Nephron progenitor cell (in vitro differentiated cells): ENCODE measurements at places on chromosomes 16 and 17.
A peak's percentile ranks its signal among the peaks of the same experiment; 100 is the strongest.

DNA sequence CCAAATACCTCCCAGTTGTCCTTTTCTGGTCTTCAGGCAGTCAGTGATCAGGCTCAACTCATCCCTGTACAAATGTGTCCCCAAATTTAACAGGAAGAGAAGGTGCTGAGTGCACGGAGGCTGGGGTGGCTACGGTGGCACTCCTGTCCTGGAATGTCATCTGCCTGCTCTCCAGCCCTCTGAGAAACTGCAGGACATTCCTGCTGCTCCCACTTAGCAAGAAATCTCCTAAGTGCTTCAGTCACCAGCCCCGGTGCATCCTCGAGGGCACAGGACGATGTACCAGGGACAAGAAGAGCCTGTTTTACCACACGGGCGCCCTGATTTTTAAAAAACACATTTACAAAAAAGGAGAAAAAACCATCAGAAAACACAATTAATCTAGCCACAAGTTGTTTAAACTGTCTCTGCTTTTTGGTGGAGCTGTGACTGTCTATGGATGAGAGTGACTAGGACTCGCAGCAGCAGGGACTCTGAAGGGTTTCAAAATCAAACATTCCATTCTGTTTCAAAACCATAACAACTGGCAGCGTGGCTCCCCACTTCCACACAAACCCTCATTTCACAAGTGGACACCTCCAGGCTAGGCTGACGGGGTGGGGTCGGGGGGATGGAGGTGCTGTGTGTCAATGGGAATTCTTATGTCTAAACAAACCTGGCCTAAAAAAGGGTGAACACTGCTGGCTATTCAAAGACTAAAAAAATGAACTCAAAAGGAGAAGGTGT lies 65.3 kb upstream of the CNEP1R1 start:
- no peak for DNase-seq

DNA sequence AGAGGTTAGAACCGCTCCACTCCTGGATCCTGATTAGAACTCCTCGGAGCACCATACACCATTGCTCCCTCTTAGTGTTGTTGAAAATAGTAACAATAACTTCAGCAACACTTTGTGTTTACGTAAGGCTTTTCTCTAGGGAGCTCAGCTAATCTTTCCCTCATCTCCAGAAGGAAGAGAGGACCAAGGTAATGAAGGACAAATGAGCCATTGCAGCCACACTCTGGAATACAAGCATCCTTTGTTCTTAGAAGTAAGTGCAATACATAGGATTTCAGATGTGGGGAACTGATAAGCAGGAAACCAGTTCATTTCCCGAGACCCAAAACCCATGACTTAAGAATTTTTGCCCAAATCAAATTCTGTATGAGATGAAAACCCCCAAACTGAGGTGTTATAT lies 22.9 kb upstream of the ZNF652 start:
- DNase-seq: no peak

DNA sequence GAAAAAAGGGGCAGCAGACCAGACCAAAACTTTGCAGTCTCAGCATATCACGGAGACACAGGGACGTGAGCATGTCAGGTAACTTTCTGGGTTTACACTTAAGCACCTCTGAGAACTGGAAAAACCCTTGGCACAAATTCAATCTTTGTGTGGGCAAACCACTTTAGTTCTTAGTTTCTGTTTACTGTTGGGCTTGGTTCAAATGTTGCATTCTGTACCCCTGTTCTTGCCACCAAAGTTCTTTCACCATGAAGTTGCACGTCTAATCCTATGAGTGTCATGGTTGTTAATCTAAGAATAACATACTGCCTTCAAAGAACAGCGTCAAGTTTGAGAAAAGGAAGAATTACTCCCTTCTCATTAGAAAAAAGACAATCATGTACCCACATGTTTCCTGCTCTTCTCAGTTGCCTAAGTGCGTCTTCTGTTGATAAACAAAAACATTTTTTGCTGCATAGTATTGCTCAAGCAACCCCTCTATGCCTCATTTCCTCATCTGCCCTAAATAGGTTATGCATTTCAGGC lies 11.6 kb downstream of the KRT33A start:
- DNase-seq: no peak

- DNase-seq: no peak
Observed at GRCh38 chr16:75065149-75065505, 51.5 kb downstream of the LDHD start.

GRCh38 chr17:76150712-76151622 lies 9.9 kb upstream of the FOXJ1 start:
- DNase-seq: no peak

DNA sequence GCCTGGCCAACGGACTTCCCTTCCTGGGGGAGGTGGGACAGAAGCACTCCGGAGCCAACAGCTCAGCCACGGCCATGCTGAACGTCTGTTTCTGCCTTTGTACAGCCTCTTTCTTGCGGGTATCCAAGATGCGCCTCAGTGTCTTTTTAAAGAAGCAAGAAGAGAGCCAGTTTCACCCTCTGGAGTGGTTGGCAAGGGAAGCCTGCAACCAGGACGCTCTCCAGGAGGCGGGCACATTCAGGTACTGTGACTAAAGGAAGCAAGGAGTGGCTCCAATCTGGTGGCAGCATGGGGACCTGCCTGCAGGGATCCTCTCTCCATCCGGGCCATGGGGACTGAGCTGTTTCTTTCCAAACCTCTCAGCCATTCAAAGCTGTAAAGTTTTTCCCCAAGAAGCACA lies 60.6 kb upstream of the ENDOV start:
- DNase-seq: no peak

DNA sequence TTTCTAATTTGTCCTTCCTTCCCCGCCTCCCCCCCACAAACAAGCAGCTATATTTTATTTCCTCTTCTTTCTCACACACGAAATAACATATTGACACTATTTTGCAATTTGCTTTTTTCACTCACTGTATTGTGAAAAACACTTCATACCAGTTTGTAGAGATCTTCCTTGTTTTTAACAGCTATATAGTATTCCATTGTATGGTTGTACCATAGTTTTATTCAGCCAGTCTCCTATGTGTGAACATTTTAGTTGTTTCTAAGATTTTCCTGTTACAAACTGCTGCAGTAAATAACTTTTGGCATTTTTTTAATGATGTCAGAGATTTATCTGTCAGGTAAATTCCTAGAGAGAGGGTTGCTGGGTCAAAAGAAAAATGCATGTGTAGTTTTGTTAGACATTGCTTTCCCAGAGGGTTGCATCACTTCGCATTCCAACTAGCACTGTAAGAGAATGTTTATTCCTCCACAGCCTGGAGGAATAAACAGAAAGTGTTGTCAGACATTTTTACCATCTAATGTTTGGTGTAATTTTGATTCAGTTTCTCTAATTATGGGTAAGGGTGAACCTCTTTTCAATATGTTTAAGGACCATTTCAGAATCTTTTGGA lies 101.2 kb downstream of the MRTFB start:
- DNase-seq: no peak

GRCh38 chr17:5672815-5673430 lies 88.6 kb upstream of the NLRP1 start:
- DNase-seq: no peak

DNA sequence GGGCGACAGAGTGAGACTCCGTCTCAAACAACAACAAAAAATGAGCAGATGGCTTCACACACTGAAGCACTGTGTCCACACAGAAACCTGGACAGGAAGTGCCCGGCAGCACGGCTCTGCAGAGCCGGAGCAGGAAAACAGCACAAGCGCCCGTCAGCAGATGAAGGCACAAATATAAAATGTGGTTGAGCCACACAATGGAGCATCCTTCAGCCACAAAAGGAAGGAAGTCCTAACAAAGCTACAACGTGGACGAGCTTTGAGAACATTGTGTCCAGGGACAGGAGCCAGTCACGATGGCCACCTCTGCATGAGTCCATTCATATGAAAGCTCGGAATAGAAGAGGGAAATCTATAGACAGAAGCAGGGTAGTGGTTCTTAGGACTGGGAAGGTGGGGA lies 15.7 kb downstream of the RHBDF2 start:
- DNase-seq: no peak

- DNase-seq: no peak
Observed at GRCh38 chr17:7849751-7850504, 4.9 kb upstream of the TMEM88 start.

GRCh38 chr17:61457226-61457983 lies 5.2 kb downstream of the TBX4 start:
- peak; percentile 44 for DNase-seq
